ENCODE measurements at places on chromosomes 11 and 22.

DNA sequence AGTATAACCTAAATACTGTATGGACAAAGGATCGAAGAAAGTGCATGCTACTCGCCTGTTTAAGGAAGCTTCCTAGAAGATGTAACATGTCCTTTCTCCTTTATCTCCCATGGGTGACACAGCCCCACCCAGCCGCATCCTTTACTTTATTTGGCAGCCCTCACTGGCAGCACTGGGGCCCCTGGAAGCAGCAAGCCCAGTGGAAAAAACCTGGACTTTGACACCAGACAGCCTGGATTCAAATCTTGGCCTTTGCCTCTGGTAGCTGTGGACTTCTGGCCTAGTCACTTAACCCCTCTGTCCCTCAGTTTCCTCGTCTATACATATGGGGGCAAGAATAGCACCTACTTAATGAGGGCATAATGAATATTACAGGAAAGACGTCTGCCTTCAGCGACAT, 67.1 kb downstream of the MYEOV start:
- DNase-seq, result no peak

DNA sequence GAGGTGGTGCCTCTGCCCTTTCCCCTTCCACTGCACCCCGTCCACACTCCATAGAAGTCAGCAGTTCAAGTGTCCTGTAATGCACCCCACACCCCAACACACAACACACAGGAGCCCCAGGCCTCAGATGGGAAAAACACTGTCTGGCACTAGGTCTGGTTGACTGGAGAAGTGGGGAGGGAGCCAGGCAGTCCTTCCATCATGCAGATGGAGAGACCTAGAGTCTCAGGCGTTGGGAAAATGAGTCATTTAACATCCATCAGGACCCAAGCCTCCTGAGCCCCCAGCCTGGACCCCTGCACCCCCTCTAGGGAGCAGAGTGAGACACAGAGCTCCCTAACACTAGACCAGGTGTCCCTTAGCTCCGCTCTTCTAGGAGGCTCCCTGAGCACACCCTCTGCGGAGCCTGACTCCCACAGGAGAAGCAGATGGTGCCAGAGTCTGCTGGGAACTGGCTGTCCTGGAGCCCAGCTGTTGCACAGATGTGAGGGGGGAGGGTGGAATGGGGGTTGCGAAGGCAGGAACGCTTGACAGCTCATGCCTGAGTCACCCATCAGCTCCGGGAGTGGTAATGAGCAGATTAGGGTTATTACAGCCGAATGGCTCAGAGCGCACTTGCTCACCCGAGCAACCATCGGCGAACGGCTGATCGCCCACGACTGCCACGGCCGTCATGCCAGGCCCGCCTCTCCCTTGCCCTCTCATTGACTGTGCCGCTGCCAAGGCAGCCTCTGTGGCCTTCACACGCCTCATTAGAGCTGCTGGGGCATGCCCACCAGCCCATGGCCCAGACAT, 22.1 kb upstream of the SYT7 start:
- DNase-seq, result no peak

DNA sequence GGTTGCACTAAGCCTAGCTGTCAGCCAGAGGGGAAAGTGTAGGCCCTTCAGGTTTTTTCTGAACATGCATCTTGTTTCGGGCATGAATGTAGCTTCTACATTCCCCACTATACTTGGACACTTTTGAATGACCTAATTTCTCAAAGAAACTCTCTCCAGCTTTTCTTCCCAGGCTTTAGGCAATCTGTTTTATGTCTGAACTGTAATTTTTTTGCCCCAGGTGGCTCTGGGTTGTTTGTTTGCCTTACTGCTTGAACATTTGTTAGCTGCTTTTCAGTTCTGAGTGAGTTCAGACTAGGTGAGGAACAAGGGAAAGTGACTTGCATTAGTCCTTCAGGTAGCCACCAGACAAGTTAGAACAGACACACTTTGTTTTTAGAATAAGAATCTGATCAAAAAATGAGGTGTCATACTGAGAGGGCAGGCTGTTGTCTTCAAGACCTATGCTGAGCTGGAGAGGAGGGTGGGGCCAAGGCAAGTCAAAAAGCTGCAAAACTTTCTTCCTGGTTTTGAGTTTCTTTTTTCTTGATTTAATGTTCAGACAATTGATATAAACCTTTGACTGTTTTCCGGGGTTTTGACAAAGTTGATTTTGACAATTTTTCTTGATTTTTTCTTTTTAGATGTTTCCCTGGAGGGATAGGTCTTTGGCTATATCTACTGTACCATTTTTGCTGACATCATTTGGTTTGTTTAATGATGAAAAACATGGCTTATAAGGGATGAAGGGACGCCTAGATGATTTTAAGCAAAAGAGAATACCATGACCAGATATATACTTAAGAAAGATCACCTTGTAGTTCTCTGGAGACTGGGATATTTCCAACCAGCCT, 182.8 kb downstream of the WNT11 start:
- peak; percentile 3 for DNase-seq

- no peak for DNase-seq
Observed at GRCh38 chr22:42056757-42057511, 13.7 kb downstream of the NAGA start.

GRCh38 chr11:44257338-44258189, 52.4 kb downstream of the ALX4 start:
- no peak for DNase-seq

DNA sequence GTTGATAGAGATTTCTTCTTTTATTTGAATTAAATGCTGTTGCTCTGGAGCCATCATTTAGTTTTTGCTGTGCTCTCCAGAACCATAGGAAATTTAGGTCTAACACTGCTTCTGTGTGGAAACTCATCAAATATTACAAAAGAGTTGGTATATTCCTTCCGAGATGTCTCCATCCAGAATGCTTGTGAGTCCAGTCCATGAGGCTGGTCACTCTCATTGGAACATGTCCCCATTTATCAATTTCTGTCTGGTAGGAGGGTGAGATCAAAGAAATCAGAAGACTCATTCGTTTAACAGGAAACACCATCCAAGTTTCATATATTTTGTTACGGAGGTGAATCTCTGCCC, 52.4 kb upstream of the LMO2 start:
- DNase-seq, result no peak

- no peak for DNase-seq
Observed at GRCh38 chr11:61116426-61117167, 14.3 kb downstream of the CD5 start.

DNA sequence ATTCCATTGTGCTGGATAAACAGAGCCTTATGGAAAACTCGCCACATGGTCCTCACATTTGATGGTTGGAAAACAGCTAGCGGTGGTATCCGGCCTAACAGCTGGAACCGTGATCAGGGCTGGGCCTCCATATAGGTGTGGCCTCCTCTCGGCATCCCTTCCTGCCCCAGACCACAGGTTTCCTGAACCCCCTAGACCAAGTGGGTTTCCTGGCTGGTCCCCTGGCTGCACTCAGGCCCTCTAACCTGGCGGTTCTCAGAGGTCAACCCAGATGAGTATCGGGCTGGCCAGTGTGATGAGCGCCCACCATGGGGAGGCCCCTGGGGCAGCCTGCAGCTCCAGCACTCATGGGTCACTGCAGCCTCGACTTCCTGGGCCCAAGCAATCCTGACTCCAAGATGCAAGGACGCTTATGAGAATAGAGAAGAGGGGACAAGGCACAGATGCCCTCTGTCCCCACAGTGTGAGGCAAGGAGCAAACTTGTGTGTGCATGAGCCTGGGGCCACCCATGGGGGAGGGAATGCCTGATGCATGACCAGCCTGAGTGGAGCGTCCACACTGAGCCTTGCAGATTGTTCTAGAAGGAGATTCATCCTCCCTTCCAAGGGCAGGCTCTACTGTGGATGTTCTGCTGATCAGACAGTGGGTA, 53.4 kb upstream of the WNT7B start:
- no peak for DNase-seq

DNA sequence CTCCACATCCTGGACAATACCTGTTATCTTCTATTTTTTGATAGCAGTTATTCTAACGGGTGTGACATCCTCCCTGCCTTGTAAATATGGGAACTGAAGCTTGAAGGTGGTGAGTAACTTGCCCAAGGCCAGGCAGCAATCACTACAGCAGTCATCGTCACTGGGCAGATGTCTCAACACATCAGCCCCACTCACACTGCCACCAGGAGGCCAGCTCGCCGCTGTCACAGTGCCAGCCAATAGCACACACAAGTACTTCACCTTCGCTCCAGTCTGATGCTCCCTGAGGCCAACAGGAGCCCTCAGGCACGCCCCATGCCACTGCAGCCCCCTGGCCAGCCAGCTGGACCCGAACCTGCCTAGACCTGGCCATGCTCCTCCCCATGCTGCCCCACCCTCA, 4.9 kb upstream of the TTLL1 start:
- no peak for DNase-seq

- no peak for DNase-seq
Observed at GRCh38 chr11:1917523-1918435, 1.7 kb upstream of the TNNT3 start.

DNA sequence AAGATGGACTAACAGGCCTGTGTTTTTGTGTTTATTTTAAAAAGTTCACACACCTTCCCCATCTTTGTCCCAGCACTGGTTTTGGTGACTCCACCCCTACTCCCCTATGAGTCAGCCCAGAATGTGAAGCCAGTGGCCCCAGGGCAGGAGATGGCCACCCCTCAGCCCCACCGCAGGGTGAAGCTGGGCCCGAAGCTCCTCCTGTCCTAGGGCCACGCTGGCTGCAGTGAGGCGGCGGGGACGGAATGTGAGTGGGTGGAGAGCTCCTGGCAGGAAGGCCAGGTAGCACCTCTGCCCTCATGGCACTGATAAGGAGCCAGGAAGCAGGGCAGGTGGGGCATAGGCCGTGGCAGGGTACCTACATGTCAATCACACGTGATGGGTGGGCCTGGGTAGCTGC, 39.9 kb downstream of the SGSM3 start:
- DNase-seq, result no peak

DNA sequence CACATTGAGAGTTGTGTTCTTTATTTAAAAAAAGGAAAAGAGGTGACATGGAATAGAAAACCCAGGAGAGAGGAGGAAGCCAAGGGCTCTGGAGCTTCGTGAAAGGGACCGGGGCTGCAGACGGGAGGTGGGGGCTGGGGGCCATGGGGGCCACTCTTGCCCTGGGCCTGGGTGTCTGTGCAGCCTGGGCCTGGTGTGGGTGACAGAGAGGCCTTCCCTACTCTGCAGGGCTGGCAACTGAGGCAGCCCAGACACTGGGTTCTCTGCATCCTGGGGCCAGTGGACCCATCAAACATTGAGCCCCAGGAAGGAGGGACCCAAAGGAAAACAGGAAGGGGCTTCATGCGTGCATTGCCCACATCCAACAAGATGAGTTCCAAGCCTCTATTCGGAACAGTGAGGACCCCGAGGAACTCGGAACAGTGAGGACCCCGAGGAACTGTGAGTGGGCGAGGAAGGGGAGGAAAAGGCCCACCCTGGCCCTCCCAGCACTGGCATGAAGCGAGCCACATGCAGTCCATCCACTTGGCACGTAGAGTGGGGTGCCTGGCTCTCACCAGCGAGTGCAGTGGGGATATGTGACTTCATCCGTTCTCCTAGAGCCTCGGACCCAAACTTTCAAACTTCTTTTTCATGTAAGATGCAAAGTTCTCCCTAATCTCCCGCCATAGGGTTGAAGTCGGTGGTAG, 1121.6 kb downstream of the BRD1 start:
- no peak for DNase-seq

DNA sequence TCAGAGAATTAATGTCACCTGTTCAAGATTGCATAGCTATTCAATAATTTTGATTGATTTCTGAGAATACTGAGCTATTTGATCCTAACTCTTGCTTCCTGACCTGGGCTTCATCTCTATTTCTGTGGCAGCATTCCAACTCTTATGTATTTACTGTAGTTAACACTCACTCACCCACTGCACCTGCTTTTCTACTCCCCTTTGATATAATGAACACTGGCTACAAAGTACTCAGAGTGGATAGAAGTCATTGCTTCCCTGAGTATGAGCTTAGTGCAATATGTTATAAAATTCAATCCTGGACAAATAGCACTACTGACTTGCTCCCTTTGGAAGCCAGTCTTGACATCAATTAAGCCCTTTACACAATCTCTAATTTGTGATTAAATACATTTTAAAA, 117.2 kb downstream of the APIP start:
- DNase-seq, result no peak

GRCh38 chr11:36230779-36231699, 58.2 kb downstream of the COMMD9 start:
- DNase-seq, result no peak

GRCh38 chr22:36358533-36359469, 29.0 kb downstream of the MYH9 start:
- peak; percentile 42 for DNase-seq

- no peak for DNase-seq
Observed at GRCh38 chr11:75465701-75466531, 32.9 kb upstream of the KLHL35 start.

DNA sequence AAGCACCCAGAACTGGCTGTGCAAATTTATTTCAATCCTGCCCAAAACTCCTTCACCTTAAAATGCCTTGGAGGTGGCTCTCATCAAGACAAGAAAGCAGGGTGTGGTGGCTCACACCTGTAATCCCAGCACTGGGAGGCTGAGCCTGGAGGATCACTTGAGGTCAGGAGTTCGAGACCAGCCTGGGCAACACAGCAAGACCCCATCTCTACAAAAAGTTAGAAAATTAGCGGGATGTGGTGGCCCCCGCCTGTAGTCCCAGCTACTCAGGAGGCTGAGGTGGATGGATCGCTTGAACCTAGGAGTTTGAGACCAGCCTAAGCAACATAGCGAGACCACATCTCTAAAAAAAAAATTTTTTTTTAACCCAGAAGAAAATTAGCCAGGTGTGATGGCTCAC, 689 bp upstream of the RAB39A start:
- no peak for DNase-seq

GRCh38 chr11:16394947-16395346, 38.6 kb upstream of the SOX6 start:
- DNase-seq, result no peak

- no peak for DNase-seq
Observed at GRCh38 chr22:31340360-31340759, 5.8 kb downstream of the PATZ1 start.

DNA sequence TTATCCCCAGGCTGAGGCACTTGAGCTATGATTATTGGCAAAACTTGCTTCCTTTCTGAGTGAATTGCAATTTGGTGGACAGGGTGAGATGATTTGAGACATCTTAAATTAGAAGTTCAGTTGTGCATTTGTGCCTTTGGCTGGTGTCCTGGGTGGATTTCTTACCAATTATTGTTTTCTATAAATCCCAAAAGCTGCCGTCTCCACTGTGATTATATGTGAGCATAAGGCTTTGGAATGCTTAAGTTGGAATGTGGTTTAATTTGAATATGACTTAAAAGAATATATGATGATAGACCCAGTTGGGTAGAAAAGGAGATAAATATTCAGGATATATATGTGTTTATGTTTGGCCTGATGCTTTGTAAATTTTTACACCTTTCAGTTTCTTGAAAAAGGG, 70.0 kb downstream of the EXT2 start:
- no peak for DNase-seq

GRCh38 chr11:81259471-81259870, 1474.2 kb downstream of the FAM181B start:
- DNase-seq, result no peak
